SW 1271 (cell line): ENCODE measurements at places on chromosomes 6 and 20.

- no peak for DNase-seq
Observed at GRCh38 chr20:2752567-2753460, 47.6 kb downstream of the CPXM1 start.

DNA sequence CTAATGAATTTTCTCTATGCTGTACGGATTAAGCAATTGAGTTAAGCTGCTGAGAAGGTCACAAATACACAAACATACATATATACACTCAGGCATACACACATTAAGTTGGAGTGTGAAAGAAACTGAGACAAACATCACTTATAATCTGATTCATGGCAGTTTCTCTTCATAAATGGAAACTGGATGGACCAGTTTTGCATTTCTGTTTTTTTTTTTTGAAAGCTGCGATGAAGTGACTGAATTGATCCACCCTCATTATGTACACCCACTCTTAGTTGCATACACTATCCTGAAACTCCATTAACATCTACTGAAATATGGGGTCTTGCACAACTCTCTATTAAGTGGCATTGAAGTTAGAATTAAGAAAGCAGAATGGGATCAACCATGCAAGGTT, 32.9 kb upstream of the TENT5A start:
- DNase-seq = no peak

GRCh38 chr6:111231090-111231459, 143.8 kb downstream of the SLC16A10 start:
- no peak for DNase-seq

- DNase-seq = no peak
Observed at GRCh38 chr20:50930139-50930975, 880 bp downstream of the ADNP start.

DNA sequence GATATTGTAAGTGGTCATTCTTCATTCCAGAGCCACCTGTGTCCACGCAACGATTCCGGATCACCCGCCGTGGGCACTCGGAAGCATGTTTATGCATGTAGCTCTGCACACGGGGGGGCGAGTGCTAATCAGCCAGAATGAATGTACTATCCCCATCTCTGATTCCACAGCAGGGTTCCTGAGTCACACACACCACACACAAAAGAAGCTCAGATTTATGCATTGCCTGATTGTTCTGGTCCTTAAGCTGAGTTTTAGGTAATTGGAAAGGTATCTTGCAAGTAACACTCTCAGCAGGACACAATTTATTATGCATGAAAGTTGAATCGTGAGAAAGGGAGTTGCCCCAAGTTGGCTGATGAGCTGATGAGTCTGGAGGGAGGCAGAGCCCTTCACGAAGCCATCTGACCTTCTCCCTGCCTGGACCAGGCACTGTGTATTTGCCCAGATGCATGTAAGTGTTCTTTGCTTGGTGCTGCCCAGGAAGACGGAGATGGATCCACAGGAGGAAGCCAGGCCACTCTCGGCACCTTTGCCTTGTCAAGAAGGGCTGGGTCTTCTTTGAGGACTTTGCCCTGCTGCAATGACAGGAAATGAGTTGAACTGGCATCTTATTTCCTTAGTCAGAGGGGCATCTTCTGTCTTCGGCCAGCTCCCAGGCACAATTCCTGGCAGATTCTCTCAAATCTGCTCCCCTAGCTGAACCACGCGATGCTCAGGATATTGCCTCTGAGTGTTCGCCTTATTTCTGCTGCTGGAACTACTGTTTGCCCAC, 141.1 kb downstream of the SYNDIG1 start:
- no peak for DNase-seq

DNA sequence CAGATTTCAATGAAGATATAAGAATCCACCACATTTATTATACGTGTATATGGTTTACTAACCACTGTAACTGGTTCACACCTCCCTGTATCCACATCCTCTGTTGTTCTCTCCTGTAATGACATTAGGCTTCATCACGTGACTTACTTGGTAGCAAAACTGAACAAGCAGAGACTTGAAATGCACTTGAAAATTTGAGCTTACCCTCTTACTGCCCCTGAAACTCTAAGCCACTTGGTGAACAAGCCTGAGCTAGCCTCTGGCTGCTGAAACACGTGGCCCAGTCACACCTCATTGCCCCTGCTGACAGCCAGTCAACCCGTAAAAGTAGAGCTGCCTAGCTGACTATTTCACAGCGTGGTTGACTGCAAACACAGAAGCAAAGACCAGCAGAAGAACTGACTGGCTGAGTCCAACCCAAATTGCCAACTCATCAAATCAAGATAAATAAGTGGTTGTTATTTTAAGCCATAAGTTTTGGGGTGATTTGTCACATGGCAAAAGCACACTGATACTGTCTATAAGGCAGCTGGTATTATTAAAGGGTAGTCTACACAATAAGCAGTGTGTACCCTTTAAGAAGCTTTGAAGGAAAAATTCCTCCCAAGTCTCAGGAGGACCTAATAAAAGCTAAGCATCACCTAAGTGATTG, 109.0 kb downstream of the RALGAPA2 start:
- no peak for DNase-seq

DNA sequence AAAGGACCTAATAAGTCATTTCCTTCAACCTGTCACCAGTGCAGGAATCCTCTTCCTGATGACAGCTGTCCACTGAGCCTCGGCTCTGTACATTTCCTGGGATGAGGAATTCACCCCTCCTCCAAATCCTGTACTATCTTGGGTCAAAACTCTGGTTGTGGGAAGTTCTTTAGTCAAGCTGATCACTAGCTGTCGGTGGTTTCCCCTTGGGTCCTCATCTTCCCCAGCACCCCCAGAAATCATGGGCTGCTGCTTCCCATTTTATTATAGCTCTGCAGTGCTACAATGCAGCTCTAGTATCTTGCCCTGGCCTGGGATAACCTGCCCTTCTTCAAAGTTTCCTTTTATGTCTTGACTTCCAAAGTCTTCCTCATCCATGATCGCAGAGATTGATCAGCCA, 14.6 kb upstream of the ADA start:
- no peak for DNase-seq

- no peak for DNase-seq
Observed at GRCh38 chr20:32415494-32415893, 57.4 kb downstream of the ASXL1 start.
